ENCODE measurements at places on chromosomes 1 and 21.

DNA sequence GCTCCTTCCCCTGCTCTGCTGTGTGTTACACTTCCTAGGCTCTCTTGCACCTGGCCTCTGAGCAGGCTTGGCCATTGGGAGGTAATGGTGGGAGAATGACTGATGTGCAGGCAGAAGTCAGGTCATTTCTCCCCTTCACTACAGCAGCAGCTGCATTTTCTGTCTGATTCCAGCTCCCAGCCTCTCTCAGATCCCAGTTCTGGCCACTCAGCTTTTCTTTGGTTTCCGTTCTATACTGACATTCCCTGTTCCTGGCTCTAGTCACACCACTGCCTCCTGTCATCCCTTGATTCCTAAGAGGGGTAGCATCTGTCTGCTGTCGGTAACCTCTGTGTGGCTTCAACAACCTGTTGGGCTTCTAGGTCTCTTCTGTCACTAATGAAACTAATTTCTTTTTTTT is 127.7 kb upstream of the HOOK1 start:
- DNase-seq: no peak

GRCh38 chr1:12565094-12565965 is 52.7 kb downstream of the DHRS3 start:
- no peak for DNase-seq

- peak; percentile 81 for DNase-seq
These were observed 45.7 kb upstream of the PRDX6 start for GRCh38 chr1:173431304-173432045.

- no peak for DNase-seq
These were observed 14.6 kb downstream of the CEP350 start for GRCh38 chr1:179968994-179969919.

DNA sequence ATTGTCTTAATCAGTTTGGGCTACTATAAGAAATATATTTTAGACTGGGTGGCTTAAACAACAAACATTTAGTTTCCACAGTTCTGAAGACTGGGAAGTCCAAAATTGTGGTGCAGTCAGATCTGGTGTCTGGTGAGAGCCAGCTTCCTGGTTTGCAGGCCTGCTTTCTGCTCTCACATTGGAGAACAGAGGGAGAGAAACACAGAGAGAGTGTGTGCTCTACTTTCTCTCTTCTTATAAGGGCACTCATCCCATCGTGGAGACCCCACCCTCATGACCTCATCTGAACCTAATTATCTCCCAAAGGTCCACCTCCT is 4.1 kb downstream of the LEPR start:
- DNase-seq: no peak

DNA sequence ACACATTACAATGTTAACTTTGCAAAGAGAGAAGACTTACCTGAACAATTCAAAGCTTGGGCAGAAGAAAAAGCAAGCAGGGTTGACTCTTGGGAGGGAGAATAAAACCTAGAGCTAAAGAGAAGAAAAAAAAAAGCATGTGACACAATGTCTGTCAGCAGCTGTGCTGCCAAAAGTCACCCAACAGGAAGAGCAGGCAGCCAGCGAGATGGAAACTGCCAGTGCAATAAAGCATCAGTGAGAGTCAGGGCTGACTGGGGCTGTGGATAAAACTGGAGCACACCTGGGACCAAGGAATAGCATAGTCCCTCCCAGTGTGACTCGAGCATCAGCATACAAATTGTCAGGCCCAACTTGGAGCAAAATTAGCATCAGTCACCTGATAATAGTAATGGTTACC is 65.0 kb upstream of the SLC22A15 start:
- no peak for DNase-seq

- no peak for DNase-seq
These were observed 13.9 kb downstream of the HLX start for GRCh38 chr1:220892997-220893700.

- DNase-seq: peak; percentile 22
These were observed 14.9 kb upstream of the RAB42 start for GRCh38 chr1:28577052-28577678.

- no peak for DNase-seq
These were observed 18.5 kb downstream of the NPHP4 start for GRCh38 chr1:5973771-5974170.

DNA sequence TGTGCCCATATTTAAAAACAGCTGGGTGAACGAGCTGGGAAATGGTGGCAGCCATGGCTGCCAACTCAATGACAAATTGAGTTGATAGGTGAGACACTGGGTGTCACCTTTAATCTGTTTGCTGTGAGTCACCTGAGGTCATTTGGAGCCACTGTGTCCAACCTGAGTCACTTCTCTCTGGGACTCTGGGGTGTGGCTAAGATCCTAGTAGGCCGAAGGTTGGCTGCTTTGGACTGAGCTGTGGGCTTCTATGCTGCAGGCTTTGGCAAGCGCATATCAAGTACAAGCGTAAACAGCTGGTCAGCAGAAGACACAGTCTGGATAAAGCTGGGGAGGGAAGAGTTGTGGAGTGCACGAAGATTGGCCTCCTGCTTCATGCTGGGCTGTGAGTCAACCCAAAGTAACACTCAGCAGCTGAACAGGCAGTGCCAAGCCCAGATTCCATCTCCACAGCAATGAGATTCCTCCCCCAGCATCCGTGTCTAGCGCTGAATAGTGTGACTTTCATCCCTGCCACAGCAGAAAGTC is 24.0 kb downstream of the TEX35 start:
- DNase-seq: no peak

GRCh38 chr1:20526267-20526666 is 18.3 kb upstream of the MUL1 start:
- no peak for DNase-seq

GRCh38 chr1:93541045-93541444 is 93.1 kb downstream of the FNBP1L start:
- DNase-seq: no peak

DNA sequence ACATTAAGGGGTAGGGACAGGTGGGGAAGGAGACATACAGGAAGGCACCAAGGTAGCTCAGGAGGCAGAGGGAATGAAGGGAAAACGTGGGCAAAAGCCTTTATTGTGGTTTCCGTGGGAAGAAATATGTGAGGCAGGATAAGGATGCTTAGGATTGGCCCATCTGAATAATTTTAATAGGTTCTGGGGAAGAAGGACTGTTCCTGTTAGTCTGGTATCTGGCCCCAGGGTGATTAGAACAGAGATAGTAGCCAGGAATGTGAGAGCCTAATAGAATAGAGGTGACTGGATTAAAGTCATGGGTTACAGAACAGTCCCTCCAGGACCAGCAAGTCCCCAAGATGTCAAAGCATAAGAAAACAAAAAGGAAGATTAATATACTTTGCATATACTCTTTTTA is 545.2 kb upstream of the CAMK1G start:
- DNase-seq: no peak

GRCh38 chr1:52603630-52604029 is 1.5 kb downstream of the GPX7 start:
- no peak for DNase-seq

DNA sequence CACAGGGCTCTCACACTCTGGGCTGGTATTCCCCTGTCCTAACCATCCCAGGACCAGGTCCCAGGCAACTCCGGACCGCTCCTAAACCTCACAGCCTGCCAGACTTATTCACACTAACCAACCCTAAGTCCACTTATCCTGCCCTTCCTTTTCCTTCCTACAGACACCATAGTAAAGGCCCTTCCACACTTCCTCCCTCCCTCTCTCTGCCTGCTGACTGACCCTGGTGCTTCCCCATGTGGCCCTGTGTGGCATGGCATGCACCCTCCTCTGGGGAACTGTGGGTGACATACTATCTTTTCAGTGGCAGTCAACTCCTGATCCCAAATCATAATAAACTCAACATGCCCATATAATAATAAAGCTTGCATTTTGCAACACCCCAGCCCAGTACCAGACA is 155.1 kb upstream of the DNAH14 start:
- DNase-seq: no peak
